ENCODE measurements at places on chromosomes 3 and 15.

- no peak for DNase-seq
These were observed 13.7 kb downstream of the CLPX start for GRCh38 chr15:65171428-65171827.

DNA sequence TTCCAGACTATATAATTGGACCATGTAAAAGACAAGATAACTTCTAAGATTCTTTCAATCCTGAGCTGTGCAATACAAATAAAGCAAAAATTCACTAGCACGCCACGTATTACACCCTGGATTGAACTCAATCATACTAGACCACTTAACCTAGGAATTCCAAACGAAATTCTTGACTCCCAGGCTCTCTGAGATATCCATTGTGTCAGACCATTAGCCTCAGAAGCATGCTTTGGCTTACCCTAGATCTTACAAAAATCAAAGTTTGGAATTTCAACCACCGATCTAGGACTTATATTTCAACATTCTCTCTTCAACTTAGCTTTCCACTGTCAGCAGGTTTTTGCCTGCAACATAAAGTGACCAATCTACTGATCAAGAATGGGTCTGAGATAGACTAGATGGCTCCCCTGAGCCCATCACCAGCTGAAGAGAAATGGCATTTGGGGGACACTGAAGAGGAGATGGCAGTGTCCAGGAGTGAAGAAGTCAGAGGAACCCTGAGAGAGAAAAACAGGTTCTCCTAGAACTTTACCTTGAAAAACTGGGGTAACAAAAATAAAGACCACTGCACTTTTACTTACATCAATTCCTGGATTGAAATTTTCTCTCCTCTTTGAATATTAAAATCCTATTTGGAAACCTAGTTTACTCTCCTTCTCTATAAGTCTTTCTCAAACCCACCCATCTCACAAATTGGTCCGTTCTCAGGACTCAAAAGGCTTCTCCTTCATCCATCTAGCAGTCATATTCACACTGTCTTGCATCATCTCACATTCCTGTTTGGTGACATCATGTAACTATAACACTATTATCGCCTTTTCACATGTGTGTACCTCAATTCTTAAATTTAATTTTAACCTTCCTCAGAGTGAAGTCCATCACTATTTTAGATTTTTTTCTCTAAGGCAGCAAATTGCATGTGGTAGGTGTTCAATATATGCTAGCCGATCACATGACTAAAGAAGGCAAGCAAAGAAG, 18.5 kb downstream of the CPNE4 start:
- DNase-seq = no peak

DNA sequence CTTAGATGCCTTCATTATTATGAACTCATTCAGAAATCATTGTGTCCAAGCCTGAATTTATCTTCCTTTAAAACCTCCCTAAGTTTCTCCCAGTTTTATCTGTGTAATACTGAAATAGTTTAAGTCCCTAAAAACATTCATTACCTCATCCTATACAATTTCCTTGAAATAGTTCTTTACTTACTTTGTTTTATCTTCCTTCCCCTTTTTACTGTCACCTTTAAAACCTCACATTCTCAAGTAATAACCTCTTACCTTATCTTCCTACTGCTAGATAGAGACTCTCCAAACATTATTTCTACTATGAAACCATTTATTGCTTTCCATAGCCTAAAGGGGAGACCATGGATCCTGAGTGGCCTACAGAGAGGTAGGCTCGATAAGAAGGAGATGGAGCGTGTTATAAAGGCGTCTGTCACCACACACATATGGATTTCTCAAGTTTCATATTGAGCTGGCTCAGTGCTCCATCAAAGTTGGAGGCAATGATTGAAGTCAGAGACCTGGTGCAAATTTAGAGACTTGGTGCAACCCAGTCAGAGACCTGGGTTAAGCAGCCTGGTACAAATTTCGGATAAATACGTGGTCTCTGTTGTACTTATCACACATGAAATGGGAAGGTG, 140.4 kb downstream of the NFKBIZ start:
- DNase-seq = no peak

DNA sequence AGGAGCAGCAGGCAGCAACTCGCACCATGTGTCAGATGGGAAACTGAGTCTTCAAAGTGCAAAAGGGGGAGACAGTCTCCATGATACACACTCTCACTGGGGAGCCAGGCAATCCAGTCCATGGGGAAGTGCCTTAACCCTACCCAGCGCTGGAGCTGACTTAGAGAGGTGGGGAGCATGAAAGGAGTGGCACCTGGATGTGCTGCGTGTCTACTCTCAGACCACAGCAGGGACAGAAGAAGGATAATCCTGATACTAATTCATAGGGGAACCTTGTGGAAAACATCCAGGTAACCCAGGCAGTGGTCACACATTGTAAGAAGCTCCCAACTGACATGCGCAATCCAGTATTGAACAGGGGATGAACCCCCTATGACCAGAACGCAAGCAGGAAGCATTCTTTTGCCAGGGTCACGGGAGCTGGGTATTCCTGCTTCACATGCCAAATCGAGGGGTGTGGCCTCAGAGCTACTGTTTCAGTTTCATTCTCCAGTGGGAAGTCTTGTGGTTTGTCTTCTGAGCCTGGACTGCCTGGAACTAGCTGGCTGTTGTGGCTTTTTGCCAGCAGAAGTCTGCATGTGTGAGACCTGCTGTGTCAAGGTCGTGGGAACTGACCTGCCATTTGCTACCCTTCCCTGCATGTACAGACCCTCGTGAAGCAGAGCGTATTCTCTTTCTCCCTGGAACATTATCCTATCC, 367.6 kb upstream of the NDN start:
- no peak for DNase-seq

GRCh38 chr3:171733561-171733960, 76.7 kb downstream of the PLD1 start:
- no peak for DNase-seq

GRCh38 chr3:13874891-13875290, 5.0 kb downstream of the WNT7A start:
- DNase-seq = no peak

GRCh38 chr15:89805241-89806209, 9.1 kb downstream of the ANPEP start:
- no peak for DNase-seq
